Left kidney (tissue), 8 donors: ENCODE measurements at places on chromosomes 11 and 22. TPM values are rescaled to one million over a fixed set of nuclear protein-coding genes. Genes with fewer than 3 reads are reported as not detected.

DNA sequence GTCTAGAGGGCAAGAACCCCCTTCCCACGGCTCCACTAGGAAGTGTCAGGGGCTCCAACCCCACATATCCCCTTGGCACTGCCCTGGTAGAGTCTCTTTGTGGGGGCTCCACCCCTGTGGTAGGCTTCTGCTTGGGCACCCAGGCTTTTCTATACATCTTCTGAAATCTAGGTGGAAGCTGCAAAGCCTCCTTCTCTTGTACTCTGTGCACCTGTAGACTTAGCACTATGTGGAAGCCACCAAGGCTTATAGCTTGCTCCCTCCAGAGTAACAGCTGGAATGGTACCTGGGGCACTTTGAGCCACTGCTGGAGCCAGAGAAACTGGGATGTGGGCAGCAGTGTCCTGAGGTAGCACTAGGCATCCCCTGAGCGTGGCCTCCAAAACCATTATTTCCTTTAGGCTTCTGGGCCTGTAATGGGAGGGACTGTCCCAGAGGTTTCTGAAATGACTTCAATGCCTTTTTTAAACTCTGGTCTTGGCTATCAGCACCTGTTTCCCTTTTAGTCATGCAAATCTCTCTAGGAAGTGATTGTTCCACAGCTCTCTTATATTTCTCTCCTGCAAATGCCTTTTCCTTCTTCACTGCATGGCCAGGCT, 68.4 kb downstream of the TRAF6 start:
- DNase-seq, result no peak

Gene CARD18
- polyA plus RNA-seq, result not detected

Gene CRYBB1
- polyA plus RNA-seq, result 0.45 TPM

- no peak for DNase-seq
These were observed 59.4 kb downstream of the BRD1 start for GRCh38 chr22:49768077-49768910.

- no peak for DNase-seq
These were observed 2.9 kb downstream of the POU2AF3 start for GRCh38 chr11:111301004-111301841.

DNA sequence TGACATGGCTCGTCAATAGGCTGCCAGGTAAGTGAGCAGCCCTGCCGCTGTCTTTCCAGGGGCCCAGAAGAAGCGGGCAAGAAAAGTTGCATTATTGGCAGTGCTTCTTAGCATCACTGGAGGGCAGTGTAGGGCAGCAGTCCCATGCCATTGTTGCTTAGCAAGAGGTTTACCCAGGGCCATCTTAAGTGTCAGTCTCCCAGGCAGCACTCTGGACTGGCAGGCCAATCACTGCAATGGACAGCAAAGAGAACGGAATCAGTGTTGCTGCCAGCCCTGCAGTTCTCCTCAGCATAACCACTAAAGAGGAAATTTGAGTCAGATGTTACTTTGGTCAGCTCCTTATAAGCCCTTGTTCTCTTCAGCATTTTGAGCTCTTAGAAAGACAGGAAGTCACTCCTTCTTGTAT, 13.4 kb upstream of the GRK2 start:
- no peak for DNase-seq

Gene BIRC3
- polyA plus RNA-seq, result 1.4 TPM

Gene SLC25A18
- 1.5 TPM for polyA plus RNA-seq

DNA sequence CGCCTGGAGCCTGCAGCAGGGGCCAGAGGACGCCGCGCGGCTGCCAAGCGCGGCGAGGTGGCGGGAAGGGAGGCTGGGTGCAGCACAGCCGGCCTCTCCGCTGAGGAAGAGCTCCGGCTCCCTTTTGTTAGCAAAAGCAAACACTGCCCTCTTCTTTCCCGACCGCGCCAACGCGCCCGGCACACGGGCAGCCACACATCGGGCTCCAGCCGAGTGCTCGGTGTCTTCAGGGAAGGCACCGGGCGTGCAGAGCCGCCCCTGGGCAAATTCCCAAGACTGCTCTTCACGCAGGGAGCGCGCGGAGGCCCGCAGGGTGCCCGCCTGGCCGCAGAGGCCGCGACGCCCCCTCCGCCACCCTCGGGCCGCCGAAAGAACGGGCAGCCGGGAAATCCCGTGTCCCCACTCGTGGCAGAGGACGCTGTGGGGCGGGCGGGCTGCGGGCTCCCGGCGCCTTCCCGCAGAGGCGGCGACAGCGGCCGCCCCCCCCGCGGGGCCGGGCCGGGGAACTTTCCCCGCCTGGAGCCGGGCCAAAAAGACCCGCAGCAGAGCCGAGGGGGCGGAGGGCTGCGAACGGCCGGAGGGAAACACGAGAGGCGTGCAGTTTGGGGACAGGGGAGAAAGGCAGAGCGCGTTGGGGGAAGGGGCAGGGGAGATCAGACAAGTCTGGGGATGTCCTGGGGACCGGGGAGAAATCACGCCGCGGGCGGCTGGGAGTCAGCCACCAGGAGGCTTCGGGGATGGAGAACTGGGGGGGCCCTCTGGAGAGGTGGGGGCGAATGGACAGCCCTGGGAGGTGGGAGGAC, 931 bp downstream of the CADM1 start:
- DNase-seq, result peak; percentile 71

GRCh38 chr11:12725863-12726682, 51.9 kb downstream of the TEAD1 start:
- no peak for DNase-seq

DNA sequence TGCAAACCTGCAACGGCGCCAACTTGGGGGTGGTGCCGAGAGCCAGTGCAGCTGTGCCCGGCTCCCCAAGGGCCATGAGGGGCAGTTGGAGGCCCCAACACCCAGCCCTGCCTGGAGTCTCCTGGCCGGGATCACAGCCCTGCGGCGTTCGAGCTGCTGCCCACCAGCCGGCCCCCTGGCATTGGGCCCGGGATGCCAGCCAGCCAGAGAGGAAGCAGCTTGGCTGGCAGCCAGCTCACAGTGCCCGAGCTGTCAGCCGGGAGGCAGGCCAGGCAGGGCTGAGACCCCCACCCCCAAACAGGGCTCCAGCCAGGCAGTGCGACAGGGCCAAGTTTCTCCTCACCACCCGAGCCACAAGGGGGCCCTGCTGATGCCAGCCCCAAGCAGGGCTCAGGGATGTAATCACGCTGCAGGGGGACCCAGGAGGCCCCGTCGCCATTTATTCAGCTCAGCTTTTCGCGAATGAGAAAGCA, 26.0 kb upstream of the TCF20 start:
- no peak for DNase-seq

Gene ZC3H12C
- 8.8 TPM for polyA plus RNA-seq

Gene OR8G1
- polyA plus RNA-seq, result not detected

Gene C11orf65
- polyA plus RNA-seq, result 3.4 TPM

DNA sequence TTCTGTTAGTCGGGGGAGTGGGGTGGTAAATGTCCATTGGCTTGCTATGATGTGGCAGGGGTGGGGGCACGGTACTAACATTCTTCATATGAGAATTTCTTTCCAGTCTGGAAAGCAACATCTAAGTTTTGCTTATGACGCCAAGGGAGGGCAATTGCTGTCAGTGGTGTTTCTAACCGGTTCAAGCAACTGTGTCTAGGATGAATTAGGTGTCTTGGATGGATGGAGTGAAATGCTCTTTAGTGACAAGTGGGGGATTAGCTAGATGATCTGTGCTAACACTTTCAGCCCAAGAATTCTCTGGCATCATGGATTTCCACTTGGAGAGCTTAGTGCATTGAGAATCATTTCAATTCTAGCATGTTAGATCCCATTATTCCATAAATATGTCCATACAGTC, 262.6 kb upstream of the SORL1-AS1 start:
- DNase-seq, result no peak

Gene TESMIN
- 19.3 TPM for polyA plus RNA-seq

- no peak for DNase-seq
These were observed 16.0 kb upstream of the TMPRSS13 start for GRCh38 chr11:117945047-117945810.

- DNase-seq, result no peak
These were observed 830 bp downstream of the ACAT1 start for GRCh38 chr11:108122166-108122628.

- no peak for DNase-seq
These were observed 13.2 kb upstream of the RGL4 start for GRCh38 chr22:23677701-23677995.

Gene MAPK12
- polyA plus RNA-seq, result 10.5 TPM

Gene LBHD1
- polyA plus RNA-seq, result 9.0 TPM

DNA sequence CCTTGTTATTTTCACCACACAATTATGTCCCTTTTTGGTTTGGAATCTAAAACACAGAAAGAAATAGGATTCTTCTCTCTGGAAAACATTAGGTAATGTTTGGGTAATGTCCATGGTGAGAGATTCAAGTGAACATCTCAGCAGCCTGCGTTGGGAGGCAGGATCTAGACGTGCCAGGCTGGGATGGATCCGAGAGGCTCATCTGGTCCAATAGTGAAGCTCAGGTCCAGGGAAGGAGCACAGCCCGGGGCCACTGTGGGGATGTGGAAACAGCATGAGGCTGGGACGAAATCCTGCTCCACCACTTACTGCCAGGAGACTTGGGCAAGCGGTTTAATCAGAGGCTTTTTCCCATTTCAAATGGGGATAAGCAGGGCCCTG, 109.9 kb downstream of the CSNK2A3 start:
- DNase-seq, result no peak

DNA sequence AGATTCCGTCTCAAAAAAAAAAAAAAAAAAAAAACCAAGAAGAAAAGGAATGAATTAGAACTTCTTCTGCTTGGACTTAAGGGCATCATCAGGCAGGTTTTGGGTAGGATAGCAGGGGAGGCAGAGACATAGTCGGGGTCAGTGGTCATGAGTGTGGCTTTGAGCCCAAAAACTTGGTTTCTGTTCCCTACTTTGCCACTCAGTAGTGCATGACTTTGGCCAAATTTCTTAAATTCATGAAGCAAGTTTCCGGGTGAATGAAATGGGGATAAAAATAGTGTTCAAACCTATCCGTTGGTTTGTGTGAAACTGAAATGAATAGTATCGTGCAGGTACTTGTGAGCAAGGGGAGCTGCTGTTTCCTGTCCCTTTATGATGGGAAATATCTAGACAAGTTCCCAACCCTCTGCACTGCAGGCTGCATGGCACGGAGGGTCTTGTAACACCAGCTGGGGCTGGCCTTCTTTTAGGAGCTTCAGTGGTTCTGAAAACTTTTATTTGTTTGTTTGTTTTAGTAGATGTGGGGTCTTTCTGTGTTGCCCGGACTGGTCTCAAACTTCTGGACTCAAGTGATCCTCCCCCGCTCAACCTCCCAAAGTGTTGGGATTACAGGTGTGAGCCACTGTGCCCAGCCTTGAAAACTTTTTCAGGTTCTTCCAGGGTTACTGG, 18.4 kb downstream of the NEAT1 start:
- no peak for DNase-seq

Gene ELFN2
- 1.1 TPM for polyA plus RNA-seq

Gene TMEM123
- 301 TPM for polyA plus RNA-seq

GRCh38 chr11:102177974-102178631, 67.9 kb downstream of the YAP1 start:
- DNase-seq, result no peak

DNA sequence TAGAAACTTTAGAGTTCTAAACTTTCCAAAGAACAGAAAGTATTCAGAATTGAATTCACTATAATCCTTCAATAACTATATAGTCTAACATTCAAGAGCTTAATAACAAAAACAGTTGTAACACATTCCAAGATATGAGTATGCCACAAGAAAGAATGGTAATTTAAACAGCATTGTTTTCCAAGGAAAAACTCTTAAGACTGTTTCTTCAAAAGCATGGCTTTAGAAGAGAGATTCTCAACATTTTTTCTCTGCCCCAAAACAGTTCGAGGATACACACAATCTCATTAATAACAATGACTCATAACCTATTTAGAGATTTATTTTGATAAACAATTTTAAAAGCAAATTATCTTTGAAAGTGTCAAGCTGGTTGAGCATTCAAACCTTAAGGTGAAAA, 16.7 kb upstream of the ARHGAP32 start:
- DNase-seq, result no peak

Gene ARSA
- polyA plus RNA-seq, result 15.2 TPM

Gene IFITM10
- polyA plus RNA-seq, result 0.22 TPM

- no peak for DNase-seq
These were observed 398.4 kb downstream of the CTTN start for GRCh38 chr11:70796648-70797227.

Gene MUC2
- 0.03 TPM for polyA plus RNA-seq

GRCh38 chr11:117273550-117274289, 17.4 kb upstream of the BACE1-AS start:
- DNase-seq, result no peak

Gene ST13
- 622 TPM for polyA plus RNA-seq

DNA sequence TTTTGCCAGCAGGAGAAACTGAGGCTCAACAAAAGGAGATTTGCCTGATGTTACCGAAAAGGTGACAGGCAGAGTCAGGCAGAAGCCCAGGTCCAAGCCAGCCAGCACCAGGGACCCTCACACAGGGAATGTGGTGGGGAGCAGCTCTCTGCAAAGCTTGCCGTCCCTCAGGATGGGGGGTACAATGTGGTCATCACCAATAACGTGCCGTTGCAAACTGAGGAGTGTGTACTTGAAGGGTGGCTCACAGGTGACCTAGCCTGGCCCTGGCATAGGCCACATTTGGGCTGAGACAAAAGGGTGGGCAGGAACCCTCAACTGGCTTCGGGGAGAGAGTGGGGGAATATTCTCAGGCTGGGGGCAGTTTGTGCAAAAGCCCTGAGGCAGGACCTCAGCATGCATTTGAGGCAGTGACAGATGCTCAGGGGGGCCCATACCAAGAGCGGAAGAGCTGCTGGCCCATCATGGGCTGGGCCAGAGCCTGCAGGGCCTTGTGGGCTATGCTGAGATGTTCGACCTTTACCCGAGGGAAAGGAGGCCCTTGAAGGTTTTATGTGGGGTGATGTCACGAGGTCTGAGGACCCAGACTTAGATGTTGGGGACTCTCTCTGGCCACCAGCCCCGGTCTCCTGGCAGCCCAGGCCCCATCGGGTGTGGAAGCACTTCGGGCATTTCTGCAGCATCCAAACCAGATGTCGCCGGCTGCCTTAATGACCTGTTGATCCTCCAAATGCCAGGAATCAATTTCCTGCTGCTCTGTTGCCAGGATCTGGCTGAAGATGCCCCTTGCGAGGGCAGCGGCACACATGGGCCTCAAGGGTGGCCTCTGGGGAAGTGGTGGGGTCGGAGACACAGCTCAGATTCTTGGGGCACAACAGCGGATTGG, 57.4 kb upstream of the SHISAL1 start:
- no peak for DNase-seq

- DNase-seq, result no peak
These were observed 28.2 kb upstream of the OPCML start for GRCh38 chr11:133560472-133560855.

Gene ESAM
- polyA plus RNA-seq, result 55.2 TPM

Gene SUSD2
- polyA plus RNA-seq, result 15.1 TPM
